Kidney (tissue), 22 donors: ENCODE measurements at places on chromosomes 2 and 18.

- DNase-seq = no peak
These were observed 5.3 kb upstream of the DTNA start for GRCh38 chr18:34704823-34705222.

- DNase-seq = no peak
These were observed 6.3 kb downstream of the MEX3C start for GRCh38 chr18:51191128-51191717.

- DNase-seq = peak; percentile 40
These were observed 177.1 kb downstream of the EIPR1 start for GRCh38 chr2:3200420-3200939.

DNA sequence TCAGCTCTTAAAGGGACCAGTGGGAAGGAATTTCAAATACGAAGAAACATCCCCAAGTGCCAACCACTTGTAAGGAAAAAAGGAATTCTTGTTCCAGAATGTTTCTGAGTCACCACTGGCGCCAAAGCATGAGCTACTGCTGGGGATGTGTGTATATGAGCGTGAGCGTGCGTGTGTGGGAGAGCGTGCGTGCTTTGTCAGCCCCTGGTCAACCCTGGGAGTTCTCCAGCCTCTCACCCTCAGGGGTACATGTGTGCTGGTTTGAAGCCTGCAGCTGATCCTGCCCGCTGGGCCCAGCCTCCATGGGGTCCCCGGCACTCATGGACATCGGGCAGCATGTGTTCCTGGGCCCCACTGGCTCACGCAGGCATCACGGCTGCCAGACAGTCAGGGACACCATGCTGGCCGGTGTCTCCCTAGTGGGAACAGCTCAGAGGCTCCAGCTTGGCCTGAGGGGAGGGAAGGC lies 17.1 kb downstream of the HS6ST1 start:
- no peak for DNase-seq

DNA sequence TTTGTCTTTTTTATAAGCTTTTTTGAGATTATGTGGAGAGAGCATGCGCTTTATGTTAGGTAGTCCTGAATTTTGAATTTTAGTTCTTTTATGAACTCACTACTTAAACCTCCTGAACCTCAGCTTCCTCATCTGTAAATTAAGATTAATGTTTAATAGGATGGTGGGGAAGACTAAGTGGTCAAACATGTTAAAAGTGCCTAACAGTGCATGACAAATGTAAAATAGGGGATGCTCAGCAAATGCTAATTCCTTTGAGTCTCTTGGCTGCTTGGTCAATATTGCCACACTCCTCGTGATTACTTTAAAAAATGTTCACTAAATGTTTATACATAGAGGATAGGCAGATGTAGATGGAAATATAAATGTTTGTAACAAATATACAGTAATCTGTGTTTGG lies 6.8 kb downstream of the BIRC6 start:
- peak; percentile 13 for DNase-seq

GRCh38 chr2:197205585-197206215 lies 104.9 kb downstream of the ANKRD44 start:
- no peak for DNase-seq

DNA sequence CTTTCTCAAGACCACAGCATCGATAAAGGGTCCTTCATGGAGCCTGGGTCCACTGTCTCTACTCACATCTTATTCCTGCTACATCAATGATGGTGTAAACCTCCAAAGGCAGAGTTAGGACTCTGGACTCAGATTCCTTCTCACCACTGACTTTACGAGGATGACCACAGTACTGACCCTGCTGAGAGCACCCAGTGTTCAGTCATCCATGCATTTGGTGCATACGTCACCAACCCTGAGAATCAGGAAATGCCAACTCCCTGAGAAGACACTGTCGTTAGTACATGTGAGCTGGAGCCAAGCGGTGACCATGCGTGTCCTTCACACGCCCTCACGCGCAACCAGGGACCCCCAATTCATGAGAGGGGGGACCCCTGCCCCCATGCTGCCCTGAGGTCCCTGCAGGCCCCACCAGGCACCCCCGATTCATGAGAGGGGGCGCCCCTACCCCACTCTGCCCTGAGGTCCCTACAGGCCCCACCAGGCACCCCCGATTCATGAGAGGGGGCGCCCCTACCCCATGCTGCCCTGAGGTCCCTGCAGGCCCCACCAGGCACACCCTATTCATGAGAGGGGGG lies 178.4 kb upstream of the TPO start:
- peak; percentile 10 for DNase-seq

DNA sequence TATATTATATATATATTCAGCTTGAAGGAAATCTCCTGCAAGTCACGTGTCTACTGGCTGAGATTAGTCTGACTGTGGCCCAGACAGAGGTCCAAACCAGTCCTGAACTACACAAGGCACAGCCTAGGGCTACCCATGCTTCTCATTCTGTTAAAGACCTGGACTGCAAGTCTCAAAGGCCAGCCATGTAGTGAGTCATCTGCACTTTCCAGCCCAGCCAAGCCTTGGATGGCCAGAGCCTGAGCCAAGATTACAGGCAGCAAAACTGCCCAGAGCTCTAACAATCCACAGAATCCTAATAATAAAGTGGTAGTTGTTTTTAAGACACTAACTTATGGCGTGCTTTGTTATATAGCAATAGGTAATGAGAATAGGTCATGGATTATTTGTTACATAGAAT lies 259.6 kb downstream of the SS18 start:
- no peak for DNase-seq

- no peak for DNase-seq
These were observed 38.7 kb upstream of the DDX18 start for GRCh38 chr2:117775703-117776219.

GRCh38 chr2:8653485-8653884 lies 28.4 kb upstream of the ID2 start:
- DNase-seq = peak; percentile 63

GRCh38 chr2:197216361-197216979 lies 94.1 kb downstream of the ANKRD44 start:
- no peak for DNase-seq

DNA sequence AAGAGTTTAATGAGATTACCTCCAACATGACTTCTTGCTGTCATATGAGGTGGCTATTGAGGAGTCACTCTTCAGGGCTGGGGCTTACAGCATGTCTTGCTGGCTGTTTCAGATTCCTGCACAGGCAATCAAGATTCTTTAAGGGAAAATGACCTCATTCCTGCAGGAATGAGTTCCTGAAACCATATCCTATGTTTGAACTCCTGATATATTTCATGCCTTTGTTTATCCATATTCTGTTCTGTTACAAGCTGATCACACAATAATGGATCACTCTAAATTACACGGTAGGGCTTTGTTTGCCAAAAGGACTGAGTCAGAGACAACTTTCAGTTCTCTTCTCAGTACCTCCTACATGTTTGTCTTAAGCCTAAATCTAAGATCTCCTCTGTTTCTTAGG lies 879.8 kb upstream of the PIK3C3 start:
- DNase-seq = no peak

DNA sequence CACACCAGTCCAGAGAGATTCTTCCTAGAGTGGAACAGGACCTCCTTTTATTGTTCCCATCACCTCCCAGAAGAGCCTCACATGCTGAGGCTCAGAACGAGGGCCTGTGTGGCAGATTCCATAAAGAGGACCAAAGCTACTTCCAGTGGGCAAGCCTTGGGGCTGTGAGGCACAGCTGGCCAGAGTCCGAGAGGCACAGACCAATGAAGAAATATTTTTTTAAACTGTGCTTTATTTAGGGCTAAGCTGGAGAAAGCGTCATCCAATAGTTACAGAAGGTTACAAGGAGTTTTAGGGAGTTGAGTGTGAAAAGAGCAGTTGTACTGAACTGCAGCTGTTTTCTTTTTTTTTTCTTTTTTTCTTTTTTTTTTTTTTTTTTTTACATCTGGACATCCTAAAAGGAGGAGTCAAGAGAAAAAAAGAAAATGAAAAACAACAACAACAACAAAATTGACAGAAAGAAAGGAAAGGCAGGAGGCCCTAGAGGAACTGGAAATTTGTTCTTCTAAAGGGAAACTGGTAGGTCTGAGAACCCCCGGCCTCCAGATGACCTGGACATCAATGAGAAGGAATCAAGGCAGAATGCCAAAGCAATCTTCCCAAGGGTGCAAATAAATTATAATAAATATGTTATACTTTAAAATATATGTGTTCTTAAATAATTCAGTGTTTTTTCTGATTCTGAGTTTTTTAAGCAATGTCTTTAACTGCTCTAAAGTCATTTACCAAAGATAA lies 322.6 kb downstream of the CELF4 start:
- peak; percentile 83 for DNase-seq

GRCh38 chr2:113007250-113007649 lies 2.0 kb downstream of the IL36A start:
- DNase-seq = no peak

GRCh38 chr2:70855667-70856066 lies 20.1 kb upstream of the CD207 start:
- DNase-seq = no peak

DNA sequence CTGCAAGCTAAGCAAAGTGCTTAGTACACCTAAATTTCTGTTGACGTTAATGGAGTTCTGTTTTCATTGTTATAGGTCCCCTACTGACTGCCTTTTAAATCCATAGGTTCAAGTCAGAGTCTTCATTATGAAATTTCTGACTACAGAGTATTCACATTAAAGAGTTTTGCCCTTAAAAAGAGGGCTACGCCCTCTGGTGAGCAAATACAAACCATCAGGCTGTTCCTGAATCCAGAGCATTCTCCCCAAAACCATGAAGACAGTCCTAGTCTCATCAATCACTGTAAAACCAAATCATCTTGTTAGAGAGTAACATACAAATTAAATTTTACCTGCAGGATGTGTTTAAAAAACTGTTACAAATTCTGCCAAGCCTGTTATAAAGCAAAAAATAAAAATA lies 1091.7 kb downstream of the TDRD15 start:
- DNase-seq = no peak

DNA sequence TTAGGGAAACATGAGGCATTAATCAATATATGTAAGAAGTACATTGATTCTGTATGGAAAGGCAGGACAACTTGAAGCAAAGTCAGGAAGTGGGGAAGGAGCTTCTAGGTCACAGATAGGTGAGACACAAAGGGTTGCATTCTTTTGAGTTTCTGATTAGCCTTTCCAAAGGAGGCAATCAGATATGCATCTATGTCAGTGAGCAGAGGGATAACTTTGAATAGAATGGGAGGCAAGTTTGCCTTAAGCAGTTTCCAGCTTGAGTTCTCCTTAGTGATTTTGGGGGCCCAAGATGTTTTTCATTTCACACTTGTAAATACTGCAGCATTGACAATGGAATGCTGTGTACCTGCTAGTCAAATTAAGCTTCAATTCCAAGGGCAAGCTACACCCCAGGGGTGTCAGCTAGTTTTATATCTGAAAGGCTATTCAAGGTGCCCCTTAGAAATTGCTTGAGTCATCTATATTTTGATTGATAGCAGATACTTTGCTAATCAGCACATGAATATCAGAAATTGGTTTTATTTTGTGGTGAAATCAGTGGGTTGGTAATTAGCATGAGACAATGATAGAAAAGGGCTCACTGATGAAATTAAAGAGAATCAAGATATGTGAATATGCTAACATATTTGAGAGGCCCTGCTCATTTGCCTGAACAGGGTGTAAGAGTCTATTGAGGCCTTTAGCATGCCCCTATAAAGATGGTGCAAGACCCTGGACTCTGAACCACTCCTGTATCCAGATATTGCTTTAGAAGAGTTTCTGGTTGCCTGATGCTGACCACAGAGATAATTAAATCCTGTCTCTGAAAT lies 131.5 kb downstream of the TMEM17 start:
- no peak for DNase-seq

- no peak for DNase-seq
These were observed 79.7 kb upstream of the STON1 start for GRCh38 chr2:48450256-48450655.

DNA sequence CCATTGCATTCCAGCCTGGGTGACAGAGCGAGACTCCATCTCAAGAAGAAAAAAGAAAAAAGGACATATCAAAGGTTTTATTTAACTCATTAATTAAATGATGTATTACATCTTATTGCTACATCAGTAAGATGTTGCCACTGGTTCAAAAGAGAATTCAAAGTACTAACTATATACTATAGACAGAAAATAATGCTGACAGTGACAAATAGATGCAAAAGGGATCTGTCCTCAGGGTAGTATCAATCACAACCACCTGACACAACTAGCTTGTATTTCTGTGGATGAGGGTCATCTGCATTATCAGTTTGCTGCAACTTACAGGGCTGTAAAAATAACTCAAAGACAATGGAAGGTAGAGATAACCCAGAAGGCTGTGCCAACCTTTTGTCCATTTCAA lies 16.4 kb upstream of the CREG2 start:
- DNase-seq = no peak

GRCh38 chr2:222241128-222241870 lies 57.5 kb downstream of the PAX3 start:
- no peak for DNase-seq

- no peak for DNase-seq
These were observed 9.9 kb downstream of the SGPP2 start for GRCh38 chr2:222434204-222434603.

DNA sequence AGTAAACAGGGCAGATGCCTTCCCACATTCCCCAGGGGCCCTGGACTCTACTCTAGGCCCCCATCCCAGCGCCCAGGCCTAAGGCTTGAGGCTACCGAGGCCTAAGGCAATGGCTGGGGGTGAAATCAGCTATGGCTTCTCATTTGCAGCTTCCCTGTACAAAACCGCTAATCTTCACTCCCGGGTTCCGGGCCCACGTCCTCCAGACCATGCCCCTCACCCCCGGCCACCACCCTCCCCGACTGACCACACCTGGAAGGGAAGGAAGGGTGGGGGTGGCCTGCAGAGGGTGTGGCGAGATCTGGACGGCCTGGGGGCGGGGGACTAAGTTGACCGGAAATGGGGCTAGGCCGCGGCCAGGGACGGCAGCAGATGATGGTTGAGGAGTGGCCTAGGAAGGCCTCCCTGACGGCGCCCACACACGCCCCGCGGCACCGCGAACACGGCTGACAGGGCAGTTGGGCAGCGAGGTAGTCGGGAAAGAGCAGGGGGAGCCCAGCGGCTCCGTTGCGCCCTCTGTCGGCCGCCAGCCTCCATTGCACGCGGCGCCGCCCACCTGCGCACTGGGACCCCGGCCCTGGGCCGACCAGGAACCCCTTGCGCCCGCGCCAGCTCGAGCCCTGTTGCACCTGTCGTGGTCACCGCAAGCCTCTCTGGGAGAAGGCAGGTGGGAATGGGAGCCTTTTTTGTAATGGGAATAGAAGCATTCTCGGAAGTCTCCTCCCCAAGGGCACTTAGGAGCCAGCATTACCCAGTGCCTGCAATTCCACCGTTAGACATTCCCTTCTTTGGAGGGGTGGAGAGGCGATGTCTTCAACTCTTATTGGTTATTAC lies 117.1 kb upstream of the STPG4 start:
- peak; percentile 61 for DNase-seq

DNA sequence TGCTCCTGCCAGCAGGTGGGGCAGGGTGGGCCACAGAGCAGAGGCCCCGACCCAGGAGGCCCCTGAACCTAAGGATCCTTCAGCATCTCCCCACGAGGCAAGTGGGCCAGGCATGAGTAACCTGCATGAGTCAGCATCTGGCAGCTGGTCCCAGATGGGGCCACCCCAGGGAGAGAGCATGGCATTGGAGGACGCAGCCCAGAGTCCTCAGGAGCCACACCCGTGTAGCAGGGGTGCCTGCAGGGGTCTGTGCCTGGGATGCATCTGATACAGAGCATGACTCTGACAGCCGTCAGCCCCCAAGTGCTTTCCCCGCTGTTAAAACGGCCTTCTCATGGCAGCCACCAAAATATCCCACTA lies 185.6 kb upstream of the SALL3 start:
- DNase-seq = no peak
